ENCODE measurements at places on chromosomes 2 and 18.

DNA sequence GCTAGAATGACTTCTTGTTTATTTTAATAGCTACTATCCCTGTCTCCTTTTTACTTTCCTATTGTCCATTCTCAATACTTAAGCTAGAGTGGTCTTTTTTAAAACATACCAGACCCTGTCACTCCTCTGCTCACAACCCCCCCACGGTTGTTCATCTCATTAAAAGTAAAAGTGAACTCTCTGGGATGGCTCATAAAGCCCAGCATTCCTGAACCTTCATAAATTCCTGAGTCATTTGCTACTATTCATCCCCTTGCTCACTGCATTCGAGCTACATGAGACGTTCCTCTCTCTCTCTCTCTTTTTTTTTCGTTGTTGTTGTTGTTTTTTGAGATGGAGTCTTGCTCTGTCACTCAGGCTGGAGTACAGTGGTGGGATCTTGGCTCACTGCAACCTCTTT, 148.7 kb upstream of the DSEL start:
- no peak for DNase-seq

DNA sequence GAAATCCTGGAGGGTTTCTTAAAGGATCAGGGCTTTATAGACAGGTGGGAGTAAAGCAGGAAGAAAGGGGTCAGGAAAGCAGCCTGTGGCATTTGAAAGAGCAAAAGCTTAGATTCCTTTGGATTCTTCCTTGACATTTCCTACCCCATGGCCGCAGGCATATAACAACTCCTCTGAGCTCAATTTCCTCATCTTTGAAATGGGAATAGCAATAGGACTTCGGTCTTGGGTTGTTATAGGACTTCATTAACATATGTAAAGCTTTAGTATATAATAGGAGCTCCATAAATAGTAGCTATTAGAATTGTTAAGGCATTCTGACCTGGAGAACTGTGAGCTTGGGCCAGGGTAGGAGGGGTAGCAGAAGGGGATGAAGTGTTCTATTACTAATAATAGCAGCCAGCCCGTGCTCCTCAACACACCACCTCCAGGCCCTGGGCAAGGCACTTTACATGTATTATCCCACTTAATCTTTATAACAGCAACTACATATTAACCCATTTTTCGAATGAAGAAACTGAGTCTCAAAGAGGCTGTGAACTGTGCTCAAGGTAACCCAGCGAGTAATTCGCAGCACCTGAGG, 10.6 kb downstream of the ZFP36L2 start:
- no peak for DNase-seq

GRCh38 chr18:11368020-11368419, 218.7 kb upstream of the PIEZO2 start:
- DNase-seq: no peak

- DNase-seq: peak; percentile 38
Observed at GRCh38 chr2:127277028-127277427, 16.9 kb downstream of the ERCC3 start.

DNA sequence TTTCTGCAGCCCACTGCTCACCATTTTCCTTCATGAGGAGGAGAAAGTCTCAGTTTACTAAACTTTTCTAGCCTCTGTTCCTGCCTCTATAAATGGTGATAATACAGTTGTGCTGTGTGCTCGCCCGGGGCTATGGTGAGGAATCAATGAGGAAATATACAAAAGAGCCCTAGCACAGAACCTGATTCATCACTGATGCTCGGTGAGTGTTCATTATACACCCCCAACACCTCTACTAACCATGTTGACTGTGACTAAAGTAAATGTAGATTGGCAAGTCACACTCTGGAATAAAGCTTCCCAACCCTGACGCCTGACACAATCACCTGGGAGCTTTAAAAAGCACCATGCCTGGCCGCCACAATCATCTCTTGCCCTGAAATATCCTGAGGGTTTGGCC, 118.8 kb upstream of the CYP1B1 start:
- DNase-seq: no peak

- no peak for DNase-seq
Observed at GRCh38 chr2:229202646-229203045, 68.4 kb downstream of the PID1 start.

DNA sequence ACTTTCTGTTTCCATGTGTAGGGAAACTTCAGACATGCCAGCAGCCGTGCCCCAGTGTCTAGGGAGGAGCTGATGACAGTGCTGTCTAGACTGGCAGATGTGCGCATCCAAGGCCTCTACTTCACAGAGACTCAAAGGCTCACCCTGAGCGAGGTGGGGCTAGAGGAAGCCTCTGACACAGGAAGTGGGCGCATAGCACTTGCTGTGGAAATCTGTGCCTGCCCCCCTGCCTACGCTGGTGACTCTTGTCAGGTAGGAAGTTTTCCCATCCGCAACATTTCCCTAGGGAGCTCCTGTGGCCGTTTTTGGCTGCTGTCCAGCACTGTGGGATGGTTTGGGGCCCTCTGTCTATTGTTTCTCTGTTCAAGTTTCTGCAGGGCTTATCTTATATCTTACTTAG, 143.1 kb upstream of the TTC39C start:
- DNase-seq: peak; percentile 39

- DNase-seq: no peak
Observed at GRCh38 chr2:8371653-8372052, 310.2 kb upstream of the ID2 start.

GRCh38 chr2:157443090-157443489, 799 bp downstream of the CYTIP start:
- no peak for DNase-seq

DNA sequence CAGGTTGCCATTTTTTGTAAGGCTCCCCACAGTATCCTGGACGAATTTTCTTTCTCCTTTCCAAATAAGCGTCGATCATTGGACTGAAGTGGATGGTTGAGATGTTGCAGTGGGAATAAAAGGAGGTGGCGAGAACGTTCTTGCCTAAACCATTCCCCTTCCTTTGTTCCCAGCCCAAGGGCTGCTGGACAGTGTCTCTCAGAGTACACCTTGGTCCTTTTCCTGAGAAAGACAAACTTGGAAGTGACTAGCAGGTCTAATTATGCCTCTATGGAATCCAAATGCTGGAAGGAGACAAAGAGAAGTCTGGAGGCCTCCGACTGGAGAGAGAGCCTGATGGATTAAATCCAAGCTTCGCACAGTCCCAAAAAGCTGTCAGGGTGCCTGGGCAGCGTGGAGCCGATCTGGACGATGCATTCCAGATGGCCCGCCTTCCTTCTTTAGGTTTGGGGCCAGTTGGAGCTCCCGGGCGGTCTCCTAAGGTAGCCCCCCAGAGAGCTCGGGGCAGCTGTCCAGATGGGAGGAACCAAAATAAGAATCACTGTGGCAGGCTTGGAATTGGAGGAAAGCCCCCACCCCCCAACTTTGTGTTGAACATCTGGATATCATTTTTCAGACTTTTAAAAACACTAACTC, 186.8 kb downstream of the TMEM247 start:
- DNase-seq: no peak

DNA sequence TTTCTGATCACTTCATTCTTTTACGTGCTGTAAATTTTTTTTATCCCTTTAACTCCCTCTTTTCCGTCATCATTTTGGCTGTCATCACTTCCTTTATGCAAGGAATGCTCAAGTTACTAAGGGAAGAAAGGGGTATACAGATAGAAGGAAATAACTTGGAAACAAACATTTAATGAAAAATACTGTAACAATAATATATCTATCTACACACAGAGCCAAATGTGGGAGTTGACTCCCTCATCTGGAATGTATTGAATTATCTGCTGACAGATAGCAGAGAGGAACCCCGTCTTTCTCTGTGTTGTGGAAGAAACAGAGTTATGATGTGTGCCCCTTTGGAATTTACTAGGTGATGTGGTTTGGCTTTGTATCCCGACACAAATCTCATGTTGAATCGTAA, 182.5 kb upstream of the NXPH2 start:
- DNase-seq: no peak

DNA sequence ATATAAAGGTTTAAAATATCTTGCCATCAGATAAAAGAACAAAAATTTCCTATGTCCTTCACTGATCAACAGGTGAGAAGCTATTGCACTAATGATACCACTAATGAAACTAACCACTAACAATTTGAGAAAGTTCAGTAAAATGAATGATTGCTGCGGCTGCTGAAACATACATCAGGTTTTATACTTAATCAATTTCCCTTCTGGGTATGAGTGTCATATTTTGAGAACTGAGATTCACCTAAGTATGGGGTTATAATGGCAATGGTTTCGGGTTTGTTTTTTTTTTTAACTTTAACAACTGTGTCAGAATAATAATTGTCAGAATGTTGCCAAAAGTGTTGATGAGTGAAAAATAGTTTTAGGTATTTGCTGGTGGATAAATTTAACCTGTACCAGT, 151.3 kb upstream of the SLC39A10 start:
- DNase-seq: peak; percentile 30

- DNase-seq: no peak
Observed at GRCh38 chr2:190596993-190597392, 51.9 kb upstream of the NAB1 start.

- no peak for DNase-seq
Observed at GRCh38 chr2:2660789-2661355, 329.8 kb upstream of the MYT1L start.

DNA sequence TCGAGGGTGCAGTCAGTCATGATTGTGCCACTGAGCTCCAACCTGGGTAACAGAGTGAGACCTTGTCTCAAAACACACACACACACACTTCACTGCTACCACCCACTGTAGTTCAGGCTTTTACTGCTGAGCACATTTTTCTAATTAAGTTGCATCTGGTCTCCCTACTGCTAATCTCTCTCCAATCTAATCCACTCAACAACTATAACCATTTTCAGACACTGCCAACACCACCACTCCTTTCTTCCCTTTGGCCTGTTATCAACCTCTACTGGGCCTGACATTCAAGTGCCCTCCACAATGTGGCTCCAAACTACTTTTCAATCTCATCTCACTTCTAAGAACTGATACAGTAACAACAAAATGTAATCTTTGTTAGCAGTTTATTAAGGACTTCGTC, 44.8 kb downstream of the RMP24 start:
- DNase-seq: no peak

DNA sequence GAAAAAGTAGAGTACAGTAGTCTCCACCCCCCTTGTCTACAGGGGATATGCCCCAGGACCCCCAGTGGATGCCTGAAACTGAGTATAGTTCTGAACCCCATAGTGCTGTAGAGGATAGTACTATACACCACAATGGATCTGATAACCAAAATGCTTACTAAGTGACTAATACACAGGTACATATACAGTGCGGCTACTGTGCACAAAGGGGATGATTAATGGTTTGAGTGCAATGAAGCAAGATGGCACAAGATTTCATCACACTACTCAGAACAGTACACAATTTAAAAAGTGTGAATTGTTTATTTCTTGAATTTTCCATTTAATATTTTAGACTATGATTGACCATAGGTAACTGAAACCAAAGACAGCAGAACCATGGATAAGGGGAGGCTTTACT, 446.9 kb upstream of the NRP2 start:
- DNase-seq: no peak

- no peak for DNase-seq
Observed at GRCh38 chr18:72986103-72986502, 118.3 kb upstream of the NETO1 start.

DNA sequence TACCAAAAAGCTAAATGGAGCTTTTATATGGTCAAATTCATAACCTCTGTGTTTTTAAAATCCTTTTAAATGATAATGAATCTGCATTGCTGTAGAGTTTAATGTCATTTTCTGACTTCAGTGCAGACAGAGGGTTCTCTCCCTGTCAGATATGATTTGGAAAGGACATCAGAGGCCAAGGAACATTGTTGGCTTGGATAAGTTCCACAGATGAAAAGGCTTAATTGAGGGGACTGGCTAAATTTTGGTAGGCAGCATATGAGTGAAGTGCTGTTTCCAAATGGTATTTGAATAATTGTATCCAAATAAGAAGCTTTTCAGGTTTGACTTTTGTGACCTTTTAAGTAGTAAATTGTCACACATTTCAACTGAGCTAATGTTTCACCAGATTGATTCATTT, 124.6 kb upstream of the KCNH7 start:
- no peak for DNase-seq

DNA sequence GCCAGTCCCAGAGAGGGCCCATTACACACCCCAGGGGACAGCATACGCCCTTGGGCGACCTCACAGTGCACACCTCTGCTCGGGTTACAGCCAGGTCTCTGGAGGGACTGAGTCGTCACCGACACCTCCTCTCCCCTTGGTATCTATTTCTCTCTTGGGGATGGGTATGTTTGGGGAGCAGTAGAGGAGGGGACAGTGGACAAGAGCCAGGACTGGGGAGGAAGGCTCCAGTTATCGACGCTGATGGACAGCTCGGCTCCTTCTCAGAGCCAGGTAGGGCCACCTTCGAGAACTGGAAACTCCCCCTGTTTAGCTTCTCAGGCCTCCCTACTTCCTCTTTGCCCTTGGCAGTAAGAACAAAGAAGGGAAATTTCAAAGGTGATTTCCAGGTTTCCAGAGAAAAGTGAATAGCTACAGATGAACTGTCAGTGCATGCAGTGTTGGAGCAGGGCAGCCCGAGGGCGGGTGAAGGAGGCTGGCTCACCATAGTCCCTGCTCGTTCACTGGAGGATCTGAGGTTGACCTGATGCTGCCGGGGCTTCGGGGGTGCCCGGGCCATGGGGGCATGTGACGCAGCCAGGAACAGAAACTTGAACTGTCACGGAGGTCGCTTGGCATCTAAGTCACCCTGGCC, 4.4 kb upstream of the SEMA4C start:
- DNase-seq: peak; percentile 58

DNA sequence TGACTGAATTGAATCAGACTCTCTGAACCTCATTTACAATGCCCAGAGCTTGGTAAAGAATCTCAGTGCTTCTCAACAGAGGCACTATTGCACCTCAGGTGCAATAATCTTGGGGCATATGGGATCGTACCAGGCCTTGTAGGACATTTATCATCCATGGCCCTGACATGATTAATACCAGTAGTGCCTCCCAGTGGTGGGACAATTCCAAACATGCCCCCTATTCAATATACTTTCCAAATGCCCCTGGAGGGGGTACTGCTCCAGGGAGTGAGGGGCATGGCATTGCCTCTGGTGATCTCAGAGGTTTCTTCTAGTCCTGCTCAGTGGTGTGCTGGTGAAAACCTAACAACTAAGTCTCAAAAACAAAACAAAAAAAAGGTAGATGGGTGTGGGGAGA, 174.9 kb upstream of the SMAD2 start:
- DNase-seq: no peak
